ENCODE measurements at places on chromosomes 5 and 9. TPM values are rescaled to one million over a fixed set of nuclear protein-coding genes. Genes with fewer than 3 reads are reported as not detected.
A peak's percentile ranks its signal among the peaks of the same experiment; 100 is the strongest.

DNA sequence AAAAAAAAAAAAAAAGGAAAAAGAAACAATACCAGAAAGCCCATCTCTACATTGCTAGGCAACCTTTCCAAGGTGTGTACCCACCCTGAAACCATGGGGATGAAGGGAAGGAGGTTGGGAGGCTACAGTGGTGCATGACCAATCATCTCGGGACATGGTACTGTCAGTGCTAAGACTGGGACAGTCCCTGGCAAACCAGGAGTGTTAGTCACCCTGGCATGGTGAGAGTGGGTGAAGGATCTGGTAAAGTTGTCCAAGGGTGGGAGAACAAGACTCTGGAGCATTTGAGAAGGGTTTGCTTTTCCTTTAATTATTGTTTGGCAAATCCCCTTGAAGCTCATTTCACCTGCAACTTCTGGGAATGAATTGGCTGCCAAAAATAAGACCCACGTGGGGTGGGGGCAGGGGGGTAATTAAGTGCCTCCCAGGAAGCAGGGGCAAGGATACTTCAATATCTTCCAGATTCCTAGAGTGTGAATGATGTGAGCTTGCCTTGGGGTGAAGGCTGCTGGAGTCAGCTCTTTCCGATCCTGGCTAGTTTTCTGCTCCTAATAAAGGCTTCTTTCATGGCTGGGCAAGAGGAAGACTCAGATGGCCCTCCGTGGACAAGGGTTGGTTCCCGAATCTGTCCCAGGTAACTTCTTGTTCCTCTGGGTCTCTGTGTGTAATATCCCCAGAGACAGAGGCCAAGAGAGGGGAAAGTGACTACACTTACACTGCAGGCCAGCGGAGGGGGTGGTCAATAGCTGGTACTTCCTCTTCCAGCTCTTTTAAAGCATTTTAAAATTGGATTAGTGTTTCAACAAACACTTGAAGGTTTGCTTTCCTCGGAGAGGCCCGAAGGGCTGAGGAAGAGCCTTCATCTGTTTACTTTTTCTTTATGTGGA is 61.6 kb upstream of the SPRY4 start:
- no peak for DNase-seq

- DNase-seq: no peak
Measured at GRCh38 chr5:173895401-173896165, 7.4 kb downstream of the CPEB4 start.

MRPS2 gene
- total RNA-seq: 28.4 TPM

DNA sequence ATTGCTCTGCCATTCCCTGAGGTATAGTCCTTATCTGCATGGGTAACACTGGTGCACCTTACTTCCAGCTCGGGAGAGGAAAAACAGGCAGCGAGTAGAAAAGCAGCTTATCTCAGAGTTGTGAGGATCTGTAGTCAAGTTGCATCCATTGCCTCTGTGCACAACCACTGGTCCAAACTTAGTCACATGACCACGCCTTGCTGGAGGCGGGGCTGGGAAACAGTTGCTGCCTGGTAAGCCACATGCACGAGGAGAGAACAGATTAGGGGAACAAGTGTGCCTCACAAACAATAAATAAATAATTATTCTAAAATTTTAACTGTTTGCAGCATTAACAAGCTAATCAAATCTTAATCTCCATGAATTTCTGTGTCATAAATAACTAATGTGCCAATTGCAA is 18.6 kb downstream of the ZNF622 start:
- DNase-seq: no peak

- DNase-seq: no peak
Measured at GRCh38 chr9:114771889-114772288, 34.0 kb downstream of the TNFSF15 start.

SPAAR gene
- not detected for total RNA-seq

DNA sequence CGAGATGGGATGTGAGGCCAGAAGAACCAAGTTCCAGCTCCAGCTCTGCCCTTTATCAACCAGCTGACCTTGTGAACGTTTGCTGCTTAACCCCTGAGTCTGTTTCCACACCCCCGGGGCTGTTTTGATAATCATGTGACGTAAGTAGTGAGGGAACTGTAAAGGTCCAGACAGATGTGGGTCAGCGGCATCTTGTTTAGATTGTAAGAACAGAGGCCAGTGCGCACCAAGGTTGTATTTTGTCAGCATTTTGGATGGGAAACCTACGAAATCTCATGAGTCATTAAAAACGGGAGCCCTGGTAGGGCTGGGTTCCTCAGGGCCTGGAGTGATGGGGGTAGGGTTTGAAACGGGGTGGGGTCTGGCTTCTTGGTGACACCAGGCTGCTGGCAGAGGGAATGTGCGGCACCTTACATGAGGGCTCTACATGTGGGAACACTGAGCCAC is 13.8 kb upstream of the COL15A1 start:
- no peak for DNase-seq

DNA sequence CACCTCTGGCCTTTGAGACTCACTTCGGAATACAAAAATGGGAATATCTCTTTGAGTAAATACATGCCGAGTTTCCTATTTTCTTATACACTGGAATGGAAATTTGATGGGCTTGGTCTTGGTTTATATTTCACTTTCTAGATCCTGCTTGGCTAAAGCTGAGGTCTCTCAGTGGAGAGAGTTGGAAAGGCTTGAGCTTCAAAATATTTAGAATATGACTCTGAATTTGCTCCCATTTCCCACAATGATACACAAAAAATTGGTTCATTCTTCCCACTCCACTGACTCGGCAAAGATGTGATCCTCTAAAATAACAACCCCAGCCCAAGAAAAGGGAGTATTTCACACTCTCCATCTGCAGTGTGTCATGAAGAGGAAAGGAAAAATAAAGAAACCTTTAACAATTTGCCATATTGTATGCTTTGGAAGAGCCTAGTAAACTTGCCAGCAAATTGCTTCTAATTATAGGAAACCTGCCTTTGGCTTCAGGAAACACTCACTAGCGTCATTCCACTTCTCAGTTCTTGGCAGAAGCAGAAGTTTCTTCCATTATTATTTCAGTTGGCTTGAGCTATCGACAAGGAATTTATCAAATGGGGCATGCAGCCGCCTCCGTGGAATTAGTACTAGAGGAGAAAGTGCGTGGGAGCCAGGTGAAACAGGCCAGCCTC is 302.9 kb downstream of the NSG2 start:
- no peak for DNase-seq

DNA sequence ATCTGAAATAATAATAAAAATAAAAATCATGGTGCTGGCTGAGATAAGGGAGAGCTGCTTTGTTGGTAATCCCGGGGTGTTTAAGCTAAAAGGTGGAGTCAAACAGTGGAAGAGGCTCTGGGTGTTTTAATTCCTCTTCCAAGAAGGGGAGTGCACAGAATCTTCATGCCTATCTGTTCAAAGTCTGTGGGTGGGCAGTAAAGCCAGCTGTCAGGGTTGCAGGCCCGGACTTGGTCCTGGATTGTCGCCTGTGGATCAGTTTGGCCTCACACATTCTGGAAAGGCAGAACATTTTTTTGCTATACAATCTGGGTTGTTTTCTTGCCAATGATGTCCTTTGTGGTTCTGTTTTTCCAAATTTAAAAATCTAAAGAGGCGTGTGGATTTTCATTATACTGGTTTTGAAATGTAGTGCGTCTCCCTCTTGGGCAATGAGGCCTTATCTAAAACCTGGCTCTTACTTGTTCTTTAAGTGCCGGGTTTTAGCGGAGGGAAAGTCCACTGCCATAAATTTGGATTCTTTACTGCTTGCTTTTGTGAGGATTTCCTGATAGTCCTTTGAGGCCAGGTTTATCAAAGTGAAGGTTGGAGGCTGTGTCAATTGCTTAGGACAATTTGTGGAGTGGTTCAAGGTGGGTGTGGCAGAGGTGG is 5.8 kb downstream of the ANKDD1B start:
- DNase-seq: no peak

GRCh38 chr5:1666812-1667588 is 132.6 kb downstream of the MRPL36 start:
- peak; percentile 37 for DNase-seq

SEMA6A gene
- not detected for total RNA-seq

TMEM267 gene
- total RNA-seq: 12.8 TPM

DNA sequence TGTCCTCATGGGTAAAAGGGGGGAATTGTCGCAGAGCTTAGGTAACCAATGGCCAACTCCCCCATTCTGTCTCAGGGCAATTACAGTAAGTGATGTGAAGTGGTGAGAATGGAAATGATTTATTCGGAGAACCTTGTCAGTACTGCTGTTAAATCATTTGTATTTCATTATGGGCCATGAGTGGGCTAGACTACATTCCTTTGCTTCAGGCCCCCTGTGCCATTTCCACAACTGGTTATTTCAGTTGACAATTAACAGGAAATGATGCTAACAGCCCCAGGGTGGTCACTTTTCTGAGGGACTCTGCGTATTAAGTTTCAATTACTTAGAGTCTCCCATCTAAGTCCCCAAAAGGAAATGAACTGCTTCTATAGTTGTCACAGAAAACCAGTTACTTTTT is 653.7 kb downstream of the CCDC171 start:
- no peak for DNase-seq

TBC1D13 gene
- 22.5 TPM for total RNA-seq

- no peak for DNase-seq
Measured at GRCh38 chr5:87410931-87411330, 1.8 kb downstream of the CCNH start.

GRCh38 chr9:79984429-79985067 is 412.8 kb downstream of the TLE4 start:
- DNase-seq: no peak

- no peak for DNase-seq
Measured at GRCh38 chr5:146889169-146889568, 10.6 kb upstream of the PPP2R2B start.

DNA sequence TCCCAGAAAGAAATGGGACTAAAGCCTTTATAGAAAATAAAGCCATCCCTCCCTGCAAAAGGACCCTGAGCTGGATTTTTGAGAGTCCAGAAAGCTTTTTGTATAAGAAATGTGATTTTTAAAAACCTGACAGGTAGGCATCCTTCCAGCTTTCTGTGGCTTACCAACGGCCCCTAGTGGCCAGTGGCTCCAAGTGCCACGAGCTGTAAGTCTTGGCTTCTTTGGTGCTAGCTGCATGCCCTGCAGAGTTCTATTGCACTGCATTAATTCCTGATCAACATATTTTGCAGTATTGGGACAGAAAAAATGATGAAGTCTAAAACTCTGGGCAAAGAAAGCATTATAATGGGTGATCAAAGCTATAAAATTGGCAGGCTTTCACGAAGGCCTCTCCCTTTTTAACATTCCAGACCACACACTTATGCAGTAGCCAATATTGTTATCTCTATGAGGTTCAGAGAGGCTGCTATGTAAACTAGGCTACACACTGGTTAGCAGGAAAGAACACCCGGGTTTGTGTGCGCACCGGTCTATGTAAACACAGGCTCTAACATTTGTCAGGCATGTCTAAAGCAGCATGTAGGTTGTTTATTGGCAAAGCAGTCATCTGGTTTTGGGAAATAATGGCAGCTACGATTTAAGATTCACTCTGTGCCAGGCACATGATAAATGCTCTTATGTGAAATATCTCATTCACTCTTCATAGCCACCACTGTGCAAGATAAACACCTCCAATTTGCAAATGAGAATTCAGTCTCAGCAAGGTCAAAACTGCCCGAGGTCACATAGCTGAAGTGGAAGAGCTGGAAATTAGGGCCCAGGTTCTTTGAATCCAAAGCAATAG is 55.2 kb downstream of the NMUR2 start:
- DNase-seq: peak; percentile 35

DNA sequence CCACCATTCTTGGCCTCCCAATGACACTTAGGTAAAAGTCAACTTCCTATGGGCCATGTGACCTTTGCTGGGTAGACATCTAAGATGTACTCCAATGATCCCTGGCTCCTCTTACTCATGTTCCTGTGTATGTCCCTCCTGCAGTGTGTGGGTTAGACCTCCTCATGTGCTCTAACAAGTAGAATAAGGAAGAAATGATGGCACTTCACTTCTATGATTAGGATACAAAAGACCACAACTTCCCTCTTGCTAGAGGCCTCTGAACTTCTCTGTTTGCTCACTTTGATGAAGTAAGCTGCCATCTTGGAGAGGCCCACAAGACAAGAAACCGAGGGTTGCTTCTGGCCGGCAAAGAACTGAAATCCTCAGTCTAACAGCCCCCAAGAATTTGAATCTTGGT is 131.8 kb downstream of the TAF11L14 start:
- DNase-seq: no peak

RAB3C gene
- total RNA-seq: not detected

GRCh38 chr9:124448019-124448418 is 2.2 kb upstream of the ADGRD2 start:
- DNase-seq: no peak

DNA sequence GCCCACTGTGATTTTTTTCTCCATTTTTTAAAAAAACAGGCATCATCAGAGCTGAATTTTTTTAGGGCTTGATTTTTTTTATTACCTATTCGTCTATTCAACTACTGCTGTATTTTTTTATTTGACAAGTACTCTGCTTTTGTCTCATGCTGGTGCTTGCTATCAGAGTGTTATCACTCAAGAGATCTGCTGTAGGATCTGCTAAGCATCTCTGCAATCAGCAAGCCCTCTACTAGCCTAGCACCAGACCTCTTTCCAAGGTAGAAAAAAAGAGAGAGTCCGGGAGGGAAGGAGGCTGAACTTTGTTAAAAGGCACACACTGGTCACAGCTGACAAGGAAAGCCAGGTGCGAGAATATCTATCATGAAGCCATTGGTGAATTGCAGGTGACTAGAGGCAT is 413.8 kb upstream of the CCNH start:
- DNase-seq: no peak

DNA sequence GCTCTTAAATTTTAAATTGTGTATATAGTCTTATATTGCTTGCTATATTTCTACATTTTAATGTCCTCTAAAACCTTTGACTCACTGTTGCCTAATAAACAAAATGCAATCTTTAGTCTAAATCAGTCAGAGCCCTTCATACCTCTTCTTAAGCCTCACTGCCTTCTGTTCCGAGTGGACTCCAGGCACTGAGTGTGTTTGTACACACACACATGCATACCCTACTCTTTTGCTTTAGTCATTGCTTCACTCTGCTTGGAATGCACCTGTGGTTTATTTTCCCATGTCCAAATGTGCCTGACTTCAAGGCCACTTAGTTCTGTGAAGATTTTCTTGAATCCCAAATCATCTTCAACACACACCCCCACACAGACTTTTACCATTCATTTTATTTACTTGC is 60.9 kb downstream of the SLC12A2 start:
- DNase-seq: no peak

- no peak for DNase-seq
Measured at GRCh38 chr5:64384765-64385164, 121.0 kb upstream of the RGS7BP start.

DNA sequence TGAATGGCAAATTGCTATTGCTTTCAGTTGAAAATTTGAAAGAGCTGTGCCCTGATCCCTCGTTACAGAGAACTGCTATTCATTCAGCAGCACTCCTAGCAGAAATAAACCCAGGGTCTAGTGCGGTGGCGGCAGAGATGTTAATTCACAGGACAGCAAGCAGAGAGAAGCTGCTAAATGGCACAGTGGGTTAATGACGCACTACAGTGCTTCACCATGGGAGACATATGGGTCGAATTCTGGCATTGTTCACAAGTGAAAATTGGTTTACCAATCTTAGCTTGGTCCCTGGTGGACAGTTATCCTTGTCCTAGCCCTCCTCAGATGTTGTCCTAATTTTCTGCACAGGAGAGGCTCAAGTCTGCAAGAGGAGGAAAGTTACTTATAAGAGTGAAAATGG is 807.4 kb downstream of the TLE1 start:
- no peak for DNase-seq

All from activated CD8-positive, alpha-beta T cell treated with anti-CD3 and anti-CD28 coated beads, Interleukin-2, amount 10 ng/mL, durations not matched to agents 7 days and 5 days (primary cell).